K562 (cell line): ENCODE measurements at places on chromosomes 2 and 18. TPM values are rescaled to one million over a fixed set of nuclear protein-coding genes. Genes with fewer than 3 reads are reported as not detected.

SERPINE2 gene
- total RNA-seq: 0.13 and 0.58 TPM in 2 replicates

CABLES1 gene
- total RNA-seq: 0.07 and 0.09 TPM in 2 replicates

VWC2L gene
- total RNA-seq: not detected in 2 replicates

APCDD1 gene
- total RNA-seq: 0.07 TPM in 1 of 2 replicates, not detected in the other

EVX2 gene
- not detected in 2 replicates for total RNA-seq

ST8SIA5 gene
- not detected in 2 replicates for total RNA-seq

CTLA4 gene
- total RNA-seq: 0.11 and 0.40 TPM in 2 replicates

TRIM43B gene
- not detected in 2 replicates for total RNA-seq

LINC00305 gene
- not detected in 2 replicates for total RNA-seq

CIB4 gene
- not detected in 2 replicates for total RNA-seq

TFCP2L1 gene
- total RNA-seq: 1.00 and 1.1 TPM in 2 replicates

GLI2 gene
- 0.24 TPM in 1 of 2 replicates, not detected in the other for total RNA-seq

PLGLB2 gene
- total RNA-seq: not detected in 2 replicates

CROCC2 gene
- total RNA-seq: not detected in 2 replicates

DYSF gene
- total RNA-seq: 0.80 and 0.87 TPM in 2 replicates

MAP3K19 gene
- not detected in 2 replicates for total RNA-seq

MEX3C gene
- total RNA-seq: 9.3 and 14.0 TPM in 2 replicates

WDR54 gene
- total RNA-seq: 8.3 and 9.4 TPM in 2 replicates

SP3 gene
- 73.5 and 74.9 TPM in 2 replicates for total RNA-seq

DCAF17 gene
- 29.3 TPM in 2 replicates for total RNA-seq

RMC1 gene
- 37.1 and 42.1 TPM in 2 replicates for total RNA-seq

FEV gene
- 1.6 and 2.4 TPM in 2 replicates for total RNA-seq

UGT1A8 gene
- total RNA-seq: not detected in 2 replicates

CAPN14 gene
- not detected in 2 replicates for total RNA-seq

HOXD10 gene
- not detected in 2 replicates for total RNA-seq

EXOC6B gene
- total RNA-seq: 2.3 and 2.9 TPM in 2 replicates

TUBA3D gene
- not detected in 2 replicates for total RNA-seq

CBLN2 gene
- total RNA-seq: not detected in 2 replicates

SELENOI gene
- total RNA-seq: 45.9 and 46.9 TPM in 2 replicates

TXNDC2 gene
- total RNA-seq: 2.0 and 3.8 TPM in 2 replicates
